CD4-positive, alpha-beta T cell treated with Interleukin-6 at 100 ng/mL for 8 hours (primary cell): ENCODE measurements at places on chromosomes 16 and 17.
A peak's percentile ranks its signal among the peaks of the same experiment; 100 is the strongest.

GRCh38 chr17:49766918-49767530 is 3.1 kb upstream of the FAM117A start:
- DNase-seq, result no peak

DNA sequence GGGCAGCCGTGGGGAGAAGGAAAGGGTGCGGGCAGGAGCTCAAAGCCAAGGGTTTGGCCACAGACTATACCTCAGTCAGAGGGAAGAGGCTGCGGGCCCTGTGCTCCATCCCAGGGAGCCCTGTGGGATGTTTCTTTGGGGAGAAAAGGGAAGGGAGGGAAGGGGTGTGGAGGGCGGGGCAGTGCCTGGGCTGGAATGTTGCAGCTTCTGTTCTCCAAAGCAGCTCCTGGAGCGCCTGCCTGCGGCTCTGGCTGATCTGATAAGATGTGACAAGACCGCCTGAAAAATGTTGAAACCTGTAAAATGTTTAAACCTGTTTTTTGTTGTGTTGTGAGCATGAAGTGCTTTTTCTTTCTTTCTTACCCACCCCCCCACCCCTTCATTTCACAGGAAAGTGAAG is 32.8 kb downstream of the WNT3 start:
- DNase-seq, result no peak

DNA sequence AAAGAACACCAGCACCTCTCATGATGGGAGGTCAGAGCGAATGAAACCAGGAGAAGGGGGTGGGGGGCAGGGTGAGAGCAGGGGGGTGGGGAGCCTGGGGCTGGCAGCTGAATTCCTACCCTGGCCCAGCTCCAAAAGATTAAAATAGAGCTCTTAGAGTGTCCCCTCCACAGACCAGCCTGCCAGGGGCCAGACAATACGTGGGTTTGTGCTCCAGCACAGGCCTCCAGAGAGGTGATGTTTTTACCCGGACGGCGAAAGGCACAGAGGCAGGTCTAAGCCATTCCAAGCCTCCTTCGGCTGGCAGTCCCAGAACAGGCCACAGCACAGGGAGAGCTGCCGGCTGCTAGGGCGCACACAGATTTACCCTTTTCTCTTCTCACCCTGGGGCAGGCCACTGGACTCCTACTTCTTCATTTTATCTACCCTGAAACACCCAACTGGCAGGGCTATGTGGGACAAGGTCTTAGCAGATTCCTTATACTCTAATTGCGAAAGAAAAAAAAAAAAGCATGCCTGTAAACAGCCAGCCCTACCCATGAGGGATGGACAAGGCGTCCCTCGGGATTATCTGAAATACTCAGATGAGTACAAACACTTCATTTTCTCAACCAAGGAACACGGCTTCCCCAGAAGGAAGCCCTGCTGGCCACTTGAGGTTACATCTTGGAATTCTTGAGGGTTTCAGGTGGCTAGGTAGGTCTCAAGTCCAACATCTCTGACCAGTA is 71.9 kb upstream of the NOG start:
- DNase-seq, result no peak

GRCh38 chr17:44338702-44339101 is 6.4 kb upstream of the GRN start:
- DNase-seq, result no peak

- no peak for DNase-seq
Measured at GRCh38 chr16:48091117-48091516, 64.7 kb downstream of the ABCC12 start.

- no peak for DNase-seq
Measured at GRCh38 chr17:78346605-78347250, 13.1 kb downstream of the SOCS3 start.

- no peak for DNase-seq
Measured at GRCh38 chr17:17355426-17355825, 52.3 kb downstream of the NT5M start.

- DNase-seq, result peak; percentile 69
Measured at GRCh38 chr16:48156790-48157209, 1.0 kb upstream of the ABCC12 start.

DNA sequence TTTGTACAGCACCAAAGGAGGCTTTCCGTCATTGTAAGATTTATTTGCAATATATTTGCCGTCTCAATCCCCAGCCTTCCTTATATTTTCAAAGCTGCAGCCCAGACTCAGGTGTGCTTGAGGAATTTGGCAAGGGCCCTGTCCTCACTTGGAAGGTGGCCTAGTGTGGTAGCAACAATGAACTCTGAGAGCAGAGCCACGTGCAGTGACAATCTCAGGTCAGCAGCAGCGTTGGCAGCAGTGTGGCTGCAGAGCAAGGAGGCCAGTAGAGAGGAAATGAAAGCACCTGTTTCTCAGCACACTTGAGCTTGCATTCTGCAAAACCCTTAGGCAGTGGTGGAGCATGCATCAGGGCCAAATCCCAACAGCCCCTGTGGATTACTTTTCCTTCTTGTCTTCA is 613.5 kb downstream of the RBFOX1 start:
- no peak for DNase-seq

- no peak for DNase-seq
Measured at GRCh38 chr17:49964769-49965523, 4.0 kb upstream of the DLX4 start.

GRCh38 chr16:84692451-84693214 is 7.2 kb upstream of the USP10 start:
- DNase-seq, result no peak

DNA sequence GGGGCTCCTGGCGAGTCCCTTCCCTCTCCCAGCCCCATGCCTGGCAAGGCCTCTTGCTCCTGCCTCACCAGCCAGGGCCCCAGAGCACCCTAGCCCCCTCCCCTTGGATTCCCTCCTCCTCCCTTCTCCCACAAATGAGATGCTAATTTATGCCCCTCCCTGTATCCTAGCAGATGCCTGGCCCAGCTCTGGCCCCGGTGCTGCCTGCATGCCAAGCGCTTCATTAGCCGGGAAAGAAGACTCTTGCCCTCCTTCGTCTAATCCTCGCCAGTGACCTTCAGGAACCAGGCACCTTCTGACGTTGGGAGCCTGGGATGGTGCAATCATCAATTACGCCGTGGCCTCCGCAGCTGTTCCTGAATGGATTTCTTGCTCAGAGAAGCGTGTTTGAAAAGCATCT is 127.8 kb downstream of the SDK2 start:
- DNase-seq, result no peak

- DNase-seq, result no peak
Measured at GRCh38 chr17:17780922-17781590, 55.7 kb downstream of the SREBF1 start.

- no peak for DNase-seq
Measured at GRCh38 chr17:1300371-1300905, 21.0 kb downstream of the TRARG1 start.

DNA sequence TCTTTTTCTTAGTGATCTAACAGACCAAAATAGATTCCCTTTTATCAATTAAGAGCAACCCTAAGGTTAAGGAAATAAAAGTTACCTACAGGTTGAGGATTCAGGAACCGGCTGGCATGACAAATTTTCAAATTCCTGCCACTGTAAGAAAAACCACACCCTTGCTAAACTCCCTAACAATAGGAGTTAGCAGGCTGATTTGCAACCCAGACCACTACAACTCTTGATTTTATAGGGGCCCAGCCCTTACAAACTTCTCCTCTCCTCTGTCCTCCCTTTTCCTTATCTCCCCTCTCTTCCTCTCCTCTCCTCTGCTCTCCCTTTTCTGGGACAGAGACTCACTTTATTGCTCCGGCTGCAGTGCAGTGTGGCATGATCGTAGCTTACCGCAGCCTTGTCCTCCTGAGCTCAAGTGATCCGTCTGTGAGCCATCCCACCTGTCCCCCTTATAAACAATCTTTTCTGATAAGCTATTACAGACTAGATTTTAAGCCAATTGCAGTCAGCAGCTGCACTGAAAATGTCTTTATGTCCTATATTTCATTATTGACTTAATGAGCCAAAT is 418.9 kb downstream of the CDH8 start:
- no peak for DNase-seq

- DNase-seq, result no peak
Measured at GRCh38 chr16:54009464-54010176, 277.0 kb downstream of the IRX3 start.

GRCh38 chr16:84633622-84634021 is 14.7 kb upstream of the KLHL36 start:
- DNase-seq, result no peak

DNA sequence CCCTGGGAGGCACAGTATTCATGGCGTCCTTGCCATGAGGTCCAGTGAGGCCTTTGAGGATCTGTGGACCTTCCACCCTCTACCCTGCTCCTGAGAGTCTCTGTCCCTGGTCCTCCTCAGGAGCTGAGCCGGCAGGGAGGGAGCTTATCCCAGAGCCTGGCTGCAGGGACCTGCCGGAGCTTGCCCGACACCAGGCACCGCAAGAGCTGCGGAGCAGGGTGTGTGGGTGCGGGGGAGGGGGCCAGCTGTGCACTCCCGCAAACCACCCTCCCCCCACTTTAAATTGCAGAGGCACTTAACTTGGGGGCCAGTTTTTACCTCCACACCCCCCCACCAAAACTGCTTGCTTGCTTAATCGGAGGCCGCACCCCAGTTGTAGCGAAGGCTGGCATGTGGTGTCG is 609 bp upstream of the ZNF750 start:
- DNase-seq, result no peak

DNA sequence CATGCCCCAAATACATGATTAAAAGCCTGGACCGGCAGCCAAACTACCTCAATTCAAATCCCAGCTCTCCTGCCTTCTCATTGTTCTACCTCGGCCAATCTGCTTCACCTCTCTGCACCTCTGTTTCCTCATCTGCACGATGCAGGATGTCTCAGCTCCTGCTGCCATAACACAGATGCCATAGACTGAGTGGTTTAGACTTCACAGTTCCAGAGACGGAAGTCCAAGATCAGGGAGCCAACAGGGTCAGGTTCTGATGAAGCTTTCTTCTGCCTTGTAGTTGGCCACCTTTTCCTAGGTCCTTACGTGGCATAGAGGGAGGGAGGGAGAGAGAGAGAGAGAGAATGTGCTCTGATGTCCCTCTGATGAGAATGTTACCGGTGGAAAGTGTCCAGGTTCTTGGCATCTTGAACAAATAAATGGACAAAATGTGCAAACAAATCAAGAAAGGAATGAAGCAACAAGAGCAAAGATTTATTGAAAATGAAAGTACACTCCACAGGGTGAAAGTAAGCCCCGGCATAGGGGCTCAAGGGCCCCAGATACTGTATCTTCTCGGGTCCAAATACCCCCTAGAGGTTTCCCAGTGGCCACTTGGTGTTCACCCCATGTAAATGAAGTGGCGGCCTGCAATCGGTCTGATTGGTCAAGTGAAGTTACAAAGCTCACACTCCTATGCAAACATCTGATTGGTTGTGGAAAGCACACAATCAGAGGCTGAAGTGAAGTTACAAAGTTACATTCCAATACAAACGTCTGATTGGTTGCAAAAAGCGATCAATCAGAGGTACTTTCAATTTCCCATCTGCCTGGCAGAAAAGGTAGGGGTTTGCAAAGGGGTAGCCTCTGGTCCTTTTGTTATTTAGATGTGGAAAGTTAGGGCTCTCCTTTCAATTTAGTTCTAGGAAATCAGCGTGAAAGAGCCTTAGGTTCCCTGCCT is 43.3 kb upstream of the ZCCHC14 start:
- DNase-seq, result no peak

DNA sequence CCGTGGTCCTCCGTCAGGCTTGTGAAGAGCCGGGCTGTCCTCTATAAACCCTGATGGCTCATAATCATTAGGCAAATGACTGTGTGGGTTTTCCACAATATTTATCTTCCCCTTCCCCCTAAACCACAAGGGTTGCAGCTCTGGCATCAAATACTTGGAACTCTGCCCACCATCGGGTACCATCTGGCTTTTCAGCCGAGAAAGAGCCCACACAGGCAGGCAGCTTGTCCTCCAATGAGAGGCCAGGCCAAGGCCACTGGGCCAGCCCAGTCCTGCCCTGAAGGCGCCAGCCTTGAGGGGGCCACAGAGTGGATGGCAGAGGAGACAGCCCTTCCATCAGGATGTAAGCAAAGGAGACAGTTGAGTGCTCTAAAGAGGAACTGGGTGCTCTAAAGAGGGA is 31.8 kb upstream of the NAT9 start:
- no peak for DNase-seq

DNA sequence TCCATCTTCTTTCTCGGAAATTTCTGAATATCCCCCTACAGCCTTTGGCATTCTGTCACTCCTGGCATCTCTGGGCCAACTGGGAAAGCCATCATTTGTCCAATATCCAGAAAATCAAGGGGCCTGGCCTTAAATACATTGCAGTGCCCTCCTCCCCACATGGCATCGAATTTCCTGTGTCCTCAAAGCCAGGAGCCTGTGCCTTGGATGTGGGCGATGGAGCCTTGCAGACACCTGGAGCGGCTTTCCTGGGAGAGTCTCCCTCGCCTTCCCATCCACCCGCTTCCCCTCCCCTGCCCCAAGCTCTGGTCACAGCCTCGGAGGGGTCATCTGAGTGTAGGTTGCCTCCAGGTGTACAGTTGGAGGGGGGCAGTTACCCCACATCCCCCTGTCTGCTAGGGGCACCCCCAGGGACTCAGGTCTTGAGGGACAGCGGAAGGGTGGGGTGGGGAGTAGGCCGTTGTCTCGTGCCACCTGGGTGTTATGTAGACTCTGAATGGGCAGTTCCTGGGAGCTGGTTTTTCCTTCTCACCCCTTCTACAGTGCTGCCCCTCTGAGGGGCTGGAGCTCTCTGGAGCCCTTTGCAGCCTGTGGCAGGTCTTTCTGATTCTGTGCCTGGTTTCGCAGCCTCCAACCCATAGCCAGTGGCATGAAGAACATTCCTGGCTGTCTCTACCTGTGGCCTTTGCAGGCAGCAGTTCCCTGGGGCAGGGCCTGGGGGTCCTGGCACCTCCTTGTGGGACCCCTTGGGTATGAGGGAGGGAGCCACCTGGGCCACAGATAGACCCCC is 239.8 kb downstream of the SEC14L1 start:
- no peak for DNase-seq

DNA sequence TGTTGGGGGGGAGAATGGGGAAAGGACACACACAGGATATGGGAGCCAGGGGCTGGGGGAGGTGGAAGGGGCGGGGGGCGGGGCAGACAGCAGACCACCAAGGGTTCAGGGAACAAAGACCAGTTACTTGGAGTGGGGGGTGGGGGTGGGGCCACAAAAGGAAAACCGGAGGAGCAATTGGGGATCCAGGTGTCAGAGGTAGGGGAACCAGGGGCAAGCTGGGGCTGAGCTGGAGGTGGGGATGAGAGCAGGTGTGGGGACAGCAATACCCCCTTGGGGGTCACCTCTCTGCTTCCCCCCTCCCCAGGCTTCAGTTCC is 1.4 kb upstream of the ORAI3 start:
- DNase-seq, result no peak

DNA sequence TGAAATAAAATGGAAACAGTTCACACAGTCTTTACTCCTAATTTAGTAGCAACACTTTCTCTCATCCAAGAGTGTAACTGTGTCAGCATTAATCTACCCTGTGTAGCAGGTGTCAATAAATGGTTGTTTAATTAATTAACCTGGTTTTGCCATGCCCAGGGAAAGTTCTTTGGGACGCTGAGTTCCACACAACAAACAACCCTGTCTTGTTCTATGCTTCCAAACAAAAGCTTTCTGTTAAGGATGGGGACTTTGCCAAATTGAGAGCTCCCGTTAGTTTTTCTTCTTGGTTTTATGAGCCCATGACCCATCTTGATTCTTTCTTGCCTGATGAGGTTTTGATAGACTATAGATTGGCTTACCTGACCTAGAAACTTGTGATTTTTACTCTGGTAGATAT is 530.1 kb downstream of the KCNJ2 start:
- DNase-seq, result no peak

GRCh38 chr17:80573701-80574100 is 29.1 kb downstream of the RPTOR start:
- no peak for DNase-seq

- DNase-seq, result no peak
Measured at GRCh38 chr16:72945611-72946010, 102.3 kb downstream of the ZFHX3 start.
